ENCODE measurements at places on chromosomes 11 and 22.

DNA sequence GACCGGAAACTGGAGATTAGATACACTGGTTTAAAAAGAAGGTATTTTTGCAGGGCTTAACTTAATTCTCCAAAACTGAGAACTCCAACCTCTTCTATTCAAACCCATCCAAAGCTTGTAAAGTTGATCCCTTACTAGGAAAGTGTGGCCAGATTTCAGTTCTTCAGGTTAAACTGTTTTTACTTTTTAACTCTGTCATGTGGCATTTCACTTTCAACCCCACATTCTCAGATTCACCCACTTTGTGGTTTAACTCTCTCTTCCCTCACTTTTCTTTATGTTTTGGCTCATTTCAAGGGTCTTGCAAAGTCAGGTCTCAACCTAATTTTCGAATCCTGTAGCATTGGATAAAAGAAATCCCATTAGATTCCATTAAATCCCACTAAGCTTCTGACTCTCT lies 75.4 kb downstream of the MPPED2 start:
- no peak overlapping the region for H3K27ac ChIP-seq
- DNase-seq, result no peak
- H3K4me1 ChIP-seq, result no peaks in the 10 kb centered on the region
- H3K27me3 ChIP-seq, result no peaks in the 10 kb centered on the region
- no peak overlapping the region for H3K4me3 ChIP-seq

GRCh38 chr11:10398525-10398924 lies 56.5 kb upstream of the AMPD3 start:
- H3K4me1 ChIP-seq, result no peaks in the 10 kb centered on the region
- no peak overlapping the region for H3K27ac ChIP-seq
- H3K36me3 ChIP-seq, result no peaks in the 10 kb centered on the region
- no peak overlapping the region for H3K4me3 ChIP-seq
- DNase-seq, result peak; percentile 19

GRCh38 chr11:128188346-128189004 lies 398.9 kb downstream of the ETS1 start:
- no peak overlapping the region for H3K27ac ChIP-seq
- H3K36me3 ChIP-seq, result no peaks in the 10 kb centered on the region
- H3K4me1 ChIP-seq, result no peaks in the 10 kb centered on the region
- no peak overlapping the region for H3K4me3 ChIP-seq
- H3K27me3 ChIP-seq, result no peaks in the 10 kb centered on the region

- no peak overlapping the region for H3K27ac ChIP-seq
- no peaks in the 10 kb centered on the region for H3K27me3 ChIP-seq
- H3K36me3 ChIP-seq, result no peaks in the 10 kb centered on the region
- no peak for DNase-seq
- no peak overlapping the region for H3K4me3 ChIP-seq
Observed at GRCh38 chr11:113279591-113279990, 34.8 kb upstream of the TTC12 start.

DNA sequence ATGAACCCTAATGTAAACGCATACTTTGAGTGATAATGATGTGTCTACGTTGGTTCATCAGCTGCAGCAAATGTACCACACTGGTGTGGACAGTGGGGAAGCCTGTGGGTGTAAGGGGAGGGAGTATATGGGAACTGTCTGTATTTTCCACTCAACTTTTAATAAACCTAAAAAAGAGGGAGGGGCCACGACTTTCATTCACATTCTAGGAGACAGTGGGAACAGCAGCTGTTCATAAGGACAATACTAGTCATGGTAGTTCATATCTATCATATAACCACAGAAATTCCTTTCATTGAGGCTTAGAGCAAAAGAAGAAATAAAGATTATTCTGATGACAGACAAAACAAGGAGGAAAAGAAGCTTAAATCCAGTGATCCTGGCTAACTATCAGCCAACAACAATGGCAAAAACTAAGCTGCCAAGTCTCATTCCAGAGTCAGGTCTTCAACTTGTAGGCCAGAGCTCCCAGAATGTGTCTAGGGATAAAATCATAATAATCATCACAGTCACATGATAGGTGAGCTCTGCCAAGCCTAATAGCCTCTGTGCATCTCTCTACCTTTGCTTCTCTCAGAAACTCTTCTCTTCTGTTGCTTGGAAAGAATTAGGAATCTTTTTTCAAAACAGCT lies 59.4 kb upstream of the CHRM4 start:
- H3K4me1 ChIP-seq, result peaks cover 5% of the 10 kb centered on the region
- no peaks in the 10 kb centered on the region for H3K36me3 ChIP-seq
- no peak overlapping the region for H3K4me3 ChIP-seq
- no peak for DNase-seq
- H3K27ac ChIP-seq, result no peak overlapping the region
- no peaks in the 10 kb centered on the region for H3K27me3 ChIP-seq

DNA sequence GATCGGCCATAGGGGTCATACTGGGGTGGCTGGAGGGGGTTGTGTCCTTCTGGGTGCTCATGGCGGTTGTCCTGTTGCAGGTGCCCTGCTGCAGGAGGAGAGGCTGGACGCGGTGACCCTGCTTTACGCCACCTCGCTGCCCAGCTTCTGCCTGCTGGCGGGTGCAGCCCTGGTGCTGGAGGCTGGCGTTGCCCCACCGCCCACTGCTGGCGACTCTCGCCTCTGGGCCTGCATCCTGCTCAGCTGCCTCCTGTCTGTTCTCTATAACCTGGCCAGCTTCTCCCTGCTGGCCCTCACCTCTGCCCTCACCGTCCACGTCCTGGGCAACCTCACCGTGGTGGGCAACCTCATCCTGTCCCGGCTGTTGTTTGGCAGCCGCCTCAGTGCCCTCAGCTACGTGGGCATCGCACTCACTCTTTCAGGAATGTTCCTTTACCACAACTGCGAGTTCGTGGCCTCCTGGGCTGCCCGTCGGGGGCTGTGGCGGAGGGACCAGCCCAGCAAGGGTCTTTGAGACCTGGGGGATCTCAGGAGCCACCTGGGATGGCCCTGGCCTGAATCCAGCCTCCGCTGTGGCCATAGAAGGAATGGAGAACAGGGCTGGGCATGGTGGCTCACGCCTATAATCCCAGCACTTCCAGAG lies 11.1 kb downstream of the SLC35E4 start:
- H3K27ac ChIP-seq, result no peak overlapping the region
- H3K27me3 ChIP-seq, result no peaks in the 10 kb centered on the region
- H3K36me3 ChIP-seq, result no peaks in the 10 kb centered on the region
- no peak for DNase-seq

DNA sequence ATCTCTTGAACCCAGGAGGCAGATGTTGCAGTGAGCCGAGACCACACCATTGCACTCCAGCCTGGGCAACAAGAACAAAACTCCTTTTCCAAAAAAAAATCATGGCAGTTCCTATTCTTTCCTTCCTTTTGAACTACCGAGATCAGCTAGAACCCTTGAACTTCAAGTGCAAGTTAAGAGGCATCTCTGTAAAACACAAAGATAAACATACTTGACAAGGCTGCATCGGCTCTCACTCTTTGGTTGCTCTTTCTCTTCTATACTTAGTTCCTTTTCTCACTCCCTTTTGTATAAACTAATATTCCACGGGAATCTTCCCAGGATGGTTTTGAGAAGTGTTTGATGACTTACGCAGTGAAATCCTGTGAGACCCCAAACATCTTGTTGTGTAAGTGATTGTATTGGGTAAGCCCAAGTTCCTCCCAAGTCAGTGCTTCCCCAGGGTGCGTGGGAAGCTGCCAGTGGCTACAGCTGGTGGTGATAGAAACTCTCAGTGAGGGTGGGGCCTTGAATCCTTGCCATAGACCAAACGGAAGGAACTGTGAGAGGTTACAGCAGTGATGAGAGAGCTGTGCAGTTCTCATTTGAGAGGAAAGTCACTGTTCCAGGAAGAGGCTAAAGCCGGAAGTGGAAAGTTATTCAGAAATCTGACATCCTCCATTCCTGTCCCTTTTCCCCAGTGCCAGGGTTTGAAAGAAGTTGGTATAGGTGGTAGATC lies 24.1 kb upstream of the CDC42EP2 start:
- H3K27ac ChIP-seq, result no peak overlapping the region
- H3K4me1 ChIP-seq, result no peaks in the 10 kb centered on the region
- DNase-seq, result no peak
- H3K36me3 ChIP-seq, result peaks cover 26% of the 10 kb centered on the region

DNA sequence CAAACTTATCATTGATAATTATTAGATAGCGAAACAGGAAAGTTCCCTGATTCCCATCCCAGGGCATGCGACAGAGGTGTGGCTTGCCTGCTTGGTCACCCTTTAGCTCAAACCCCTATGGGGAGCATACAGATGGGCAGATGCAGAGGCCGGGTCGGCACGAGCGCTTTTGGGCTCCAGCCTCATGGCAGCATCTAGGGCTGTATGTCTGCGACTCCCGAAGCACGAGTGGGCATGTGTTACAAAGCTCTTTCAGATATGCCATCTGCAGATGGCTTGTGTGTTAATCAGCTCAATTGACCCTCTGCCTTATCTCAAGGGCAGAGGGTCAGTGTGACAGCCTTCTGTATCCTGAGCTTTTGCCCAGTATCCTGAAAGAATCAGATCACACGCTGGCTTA lies 2069.3 kb upstream of the RAG2 start:
- DNase-seq, result no peak
- no peaks in the 10 kb centered on the region for H3K27me3 ChIP-seq
- H3K27ac ChIP-seq, result no peak overlapping the region
- H3K36me3 ChIP-seq, result no peaks in the 10 kb centered on the region
- no peaks in the 10 kb centered on the region for H3K4me1 ChIP-seq

DNA sequence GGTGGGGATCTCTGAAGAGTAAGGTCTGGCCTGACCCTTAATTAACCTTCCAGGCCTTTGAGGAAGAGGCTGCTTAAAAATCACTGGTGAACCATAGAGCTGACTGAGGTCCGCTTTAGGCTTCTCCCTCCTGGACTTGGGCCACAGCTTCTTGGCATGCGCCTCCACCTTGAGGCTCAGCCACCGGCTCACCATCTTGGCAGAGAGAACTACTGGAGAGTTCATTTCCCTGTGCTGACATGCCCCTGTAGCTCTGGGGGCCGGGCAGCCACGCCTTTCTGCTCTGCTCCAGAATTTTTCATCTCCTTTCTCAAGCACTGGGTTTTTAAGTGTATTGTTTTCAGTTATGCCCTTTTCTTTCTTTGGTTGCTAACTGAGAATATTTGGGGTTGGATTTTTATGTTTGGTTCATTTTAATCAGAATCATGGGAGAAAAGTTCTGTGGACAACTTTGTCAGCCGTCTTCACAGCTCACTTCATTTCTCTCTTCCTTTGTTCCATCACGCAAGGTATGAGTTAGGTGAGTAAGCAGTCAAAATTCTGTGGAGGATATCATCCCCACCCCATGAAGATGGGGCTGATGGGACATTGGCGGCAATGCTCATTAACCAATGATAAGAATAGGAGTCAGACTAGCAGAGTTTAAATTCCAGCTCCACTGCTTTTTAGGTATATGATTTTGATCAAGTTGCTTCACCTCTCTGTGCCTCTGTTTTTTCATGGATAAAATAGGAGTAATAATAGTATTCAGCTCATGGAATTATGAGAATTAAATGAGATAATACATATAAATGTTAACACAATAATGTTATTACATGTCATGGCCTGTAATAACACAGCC lies 103.9 kb downstream of the DBX1 start:
- peaks cover 20% of the 10 kb centered on the region for H3K36me3 ChIP-seq
- H3K4me3 ChIP-seq, result no peak overlapping the region
- no peak overlapping the region for H3K27ac ChIP-seq
- no peaks in the 10 kb centered on the region for H3K27me3 ChIP-seq

DNA sequence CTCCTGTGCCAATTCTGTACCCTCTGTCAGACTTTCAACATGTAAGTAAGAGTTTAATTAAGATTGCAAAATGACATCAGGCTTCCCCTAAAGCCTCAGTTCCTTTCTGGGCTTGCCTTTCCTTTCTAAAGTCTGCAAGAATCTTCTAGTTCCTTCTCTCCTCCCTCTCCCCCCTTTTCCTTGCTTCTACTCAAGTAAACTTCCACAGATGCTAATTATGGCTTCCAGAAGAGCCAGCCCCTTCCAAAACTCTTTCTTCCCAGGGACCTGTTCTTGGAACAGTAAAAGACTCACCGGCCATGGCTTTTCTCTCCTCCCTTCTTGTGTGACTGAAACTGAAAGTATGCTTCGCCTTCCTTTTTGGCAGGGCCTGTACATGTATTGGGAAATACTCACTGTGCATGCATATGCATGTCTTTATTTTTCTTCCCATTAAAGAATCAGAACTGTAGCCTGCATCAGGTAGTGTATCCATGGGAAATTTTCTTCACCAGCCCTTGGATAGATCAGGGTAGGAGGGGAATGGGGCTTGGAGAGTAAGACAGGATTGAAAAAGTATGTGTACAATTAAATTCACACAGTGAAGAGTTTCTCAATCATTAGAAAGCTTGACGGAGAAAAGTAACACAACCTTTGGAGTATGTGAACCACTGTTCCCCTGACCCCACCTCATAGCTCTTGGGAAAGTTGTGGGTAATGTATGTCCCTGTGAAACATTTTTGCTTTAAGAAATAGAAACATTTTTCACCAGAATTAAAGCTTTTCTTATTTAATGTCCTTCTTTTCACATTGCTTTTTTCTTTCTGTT lies at the start of gene CASP1:
TSS of gene CASP1 (minus strand) at position 332 of the 808 bp plus-strand sequence. CDS start at position 301, 31 bp downstream.
- no peaks in the 10 kb centered on the region for H3K4me1 ChIP-seq
- H3K4me3 ChIP-seq, result no peak within 1 kb of the TSS
- H3K27ac ChIP-seq, result no peak within 1 kb of the TSS
- no peak for DNase-seq

DNA sequence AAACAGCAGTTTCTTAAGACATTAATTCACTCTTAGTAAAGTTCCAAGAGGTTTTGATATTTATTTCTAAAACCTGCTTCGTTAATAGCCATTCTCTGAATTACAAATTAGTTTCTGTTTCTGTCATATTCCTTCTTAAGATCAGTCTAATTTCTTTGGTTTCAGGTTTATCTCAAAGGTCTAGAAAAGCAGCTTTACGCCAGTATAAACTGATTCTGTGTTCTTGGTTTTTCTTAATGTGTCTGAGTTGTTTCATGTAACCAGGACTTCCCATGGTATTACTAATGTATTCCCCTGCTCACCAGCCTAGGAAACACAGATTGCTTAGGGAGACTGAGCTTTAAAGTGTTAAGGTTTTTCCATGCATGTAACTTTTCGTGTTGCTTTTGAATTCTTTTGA lies 6.8 kb upstream of the ACY3 start:
- H3K27ac ChIP-seq, result no peak overlapping the region
- H3K27me3 ChIP-seq, result no peaks in the 10 kb centered on the region
- DNase-seq, result no peak
- no peaks in the 10 kb centered on the region for H3K36me3 ChIP-seq
- H3K4me1 ChIP-seq, result no peaks in the 10 kb centered on the region
